ENCODE measurements at places on chromosomes 2 and 18. TPM values are rescaled to one million over a fixed set of nuclear protein-coding genes. Genes with fewer than 3 reads are reported as not detected.

The ANKRD53 gene
- total RNA-seq, result 1.8 TPM

The TPO gene
- 0.74 TPM for total RNA-seq

DNA sequence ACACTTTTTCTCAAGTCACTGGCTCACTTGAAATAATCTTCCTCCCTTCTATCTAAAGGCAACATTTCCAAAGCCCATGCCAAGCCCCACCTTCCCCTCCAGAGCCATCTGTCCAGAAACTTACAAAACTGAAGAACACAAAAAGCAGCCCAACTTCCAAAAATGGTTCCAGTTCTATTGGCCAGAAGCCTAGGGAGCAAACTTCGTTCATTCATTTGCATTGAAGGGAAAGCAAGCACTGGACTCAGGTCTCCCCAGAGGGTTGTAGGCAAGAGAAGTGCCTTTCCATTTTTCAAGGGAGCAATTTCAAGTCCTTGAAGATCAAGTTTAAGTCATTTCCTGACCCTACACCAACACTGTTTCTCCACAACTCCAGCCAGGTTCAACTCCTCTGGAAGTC lies 585.0 kb downstream of the BCL11A start:
- DNase-seq, result no peak

- no peak for DNase-seq
These were observed 27.3 kb downstream of the DCDC2C start for GRCh38 chr2:3730646-3731045.

GRCh38 chr18:60452421-60452820 lies 79.8 kb upstream of the MC4R start:
- DNase-seq, result no peak

GRCh38 chr2:18498531-18498930 lies 61.9 kb downstream of the RDH14 start:
- DNase-seq, result no peak

DNA sequence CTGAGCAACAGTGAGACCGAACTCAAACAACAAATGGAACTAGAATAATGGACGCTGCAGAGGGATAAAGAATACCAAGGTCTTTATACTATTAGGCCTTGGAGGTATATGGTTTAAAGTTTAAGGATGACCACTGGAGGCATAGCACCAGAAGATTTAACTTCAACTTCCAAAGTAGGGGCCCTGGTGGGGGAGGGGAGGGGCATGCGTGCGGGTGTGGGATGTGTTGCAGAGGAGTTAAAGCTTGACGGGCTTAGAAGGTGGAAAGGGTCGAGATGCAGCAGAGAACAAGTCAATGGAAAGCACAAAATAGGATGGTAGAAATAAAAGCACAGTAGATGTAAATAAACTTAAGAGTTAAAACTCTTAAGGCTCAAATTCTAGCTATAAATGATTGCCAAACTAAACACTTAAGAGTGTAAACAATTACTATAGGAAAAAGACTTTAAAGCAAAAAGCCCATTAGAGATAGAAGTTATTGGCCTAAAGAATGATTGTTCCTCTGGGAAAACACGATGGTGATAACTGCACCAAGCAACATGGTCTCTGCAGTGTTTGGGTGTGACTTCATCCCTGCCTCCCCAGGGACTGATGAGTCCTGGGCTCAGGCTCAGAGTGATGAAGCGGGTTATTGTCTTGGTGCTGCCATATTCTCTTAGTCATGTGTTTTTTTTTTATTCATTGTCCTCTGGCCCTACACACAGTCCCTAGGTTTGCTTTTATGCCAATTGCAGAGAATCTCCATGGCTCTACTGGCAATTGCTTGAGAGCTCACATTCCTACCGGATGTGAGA lies 13.0 kb downstream of the RRM2 start:
- DNase-seq, result no peak

All from urinary bladder (tissue), 4 donors.